MCF 10A (cell line): ENCODE measurements at places on chromosomes 2 and 18. TPM values are rescaled to one million over a fixed set of nuclear protein-coding genes. Genes with fewer than 3 reads are reported as not detected.

GRCh38 chr2:140122001-140122400 lies 1341.8 kb upstream of the NXPH2 start:
- H3K27ac ChIP-seq, result no peak overlapping the region
- peaks cover 74% of the 10 kb centered on the region for H3K27me3 ChIP-seq

DNA sequence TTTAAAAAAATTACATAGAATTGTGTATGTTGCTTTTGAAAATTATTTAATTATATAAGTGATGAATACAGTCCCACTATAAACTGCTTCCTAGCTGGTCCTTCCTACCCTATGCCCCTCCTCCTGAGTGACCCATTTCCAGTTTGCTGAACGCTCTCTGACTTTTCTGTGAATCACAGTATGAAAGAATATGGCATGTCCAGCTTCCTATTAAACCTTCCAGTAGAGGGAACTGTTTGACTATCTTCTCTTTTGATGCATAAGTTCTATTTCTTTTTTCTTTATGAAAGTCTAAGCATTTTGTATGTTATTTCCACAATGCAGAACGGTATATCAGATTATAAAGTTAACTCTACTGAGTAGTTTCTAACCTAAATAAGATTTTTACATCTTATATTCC lies 41.3 kb downstream of the PSMG2 start:
- peak; percentile 63 for DNase-seq
- no peak overlapping the region for H3K27ac ChIP-seq
- H3K4me1 ChIP-seq, result peaks cover 17% of the 10 kb centered on the region

GRCh38 chr2:235605312-235606003 lies 111.6 kb downstream of the AGAP1 start:
- H3K36me3 ChIP-seq, result no peaks in the 10 kb centered on the region
- H3K27me3 ChIP-seq, result no peaks in the 10 kb centered on the region
- peak overlapping the region; percentile 59 for H3K27ac ChIP-seq
- DNase-seq, result peak; percentile 76
- H3K4me1 ChIP-seq, result no peaks in the 10 kb centered on the region

NTSR2 gene
- not detected in 2 replicates for total RNA-seq

ANXA4 gene
- total RNA-seq, result 79.8 and 82.9 TPM in 2 replicates
